ENCODE measurements at places on chromosomes 12 and 14. TPM values are rescaled to one million over a fixed set of nuclear protein-coding genes. Genes with fewer than 3 reads are reported as not detected.

Gene MUCL1
- not detected for total RNA-seq

DNA sequence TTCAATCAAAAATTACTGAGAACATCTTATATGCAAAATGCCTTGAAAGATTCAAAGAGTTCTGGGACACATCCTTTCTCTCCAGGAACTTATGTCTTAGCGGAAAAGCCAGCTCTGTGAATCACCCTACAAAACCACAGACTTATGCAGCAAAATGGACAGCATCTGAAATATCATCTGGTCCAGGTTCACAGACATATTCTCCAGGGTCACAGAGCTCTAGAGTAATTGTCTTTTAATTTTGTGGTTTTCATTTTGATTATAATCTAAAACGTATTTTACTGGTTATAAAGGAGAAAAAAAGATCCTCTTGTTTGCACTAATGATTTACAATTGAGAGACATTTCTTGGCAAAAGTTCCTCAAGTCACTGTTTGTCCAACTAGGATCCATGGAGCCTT is 246.2 kb downstream of the MSRB3 start:
- H3K36me3 ChIP-seq: no peaks in the 10 kb centered on the region
- no peaks in the 10 kb centered on the region for H3K4me1 ChIP-seq
- no peak overlapping the region for H3K27ac ChIP-seq
- no peak for DNase-seq
- no peak overlapping the region for H3K4me3 ChIP-seq

DNA sequence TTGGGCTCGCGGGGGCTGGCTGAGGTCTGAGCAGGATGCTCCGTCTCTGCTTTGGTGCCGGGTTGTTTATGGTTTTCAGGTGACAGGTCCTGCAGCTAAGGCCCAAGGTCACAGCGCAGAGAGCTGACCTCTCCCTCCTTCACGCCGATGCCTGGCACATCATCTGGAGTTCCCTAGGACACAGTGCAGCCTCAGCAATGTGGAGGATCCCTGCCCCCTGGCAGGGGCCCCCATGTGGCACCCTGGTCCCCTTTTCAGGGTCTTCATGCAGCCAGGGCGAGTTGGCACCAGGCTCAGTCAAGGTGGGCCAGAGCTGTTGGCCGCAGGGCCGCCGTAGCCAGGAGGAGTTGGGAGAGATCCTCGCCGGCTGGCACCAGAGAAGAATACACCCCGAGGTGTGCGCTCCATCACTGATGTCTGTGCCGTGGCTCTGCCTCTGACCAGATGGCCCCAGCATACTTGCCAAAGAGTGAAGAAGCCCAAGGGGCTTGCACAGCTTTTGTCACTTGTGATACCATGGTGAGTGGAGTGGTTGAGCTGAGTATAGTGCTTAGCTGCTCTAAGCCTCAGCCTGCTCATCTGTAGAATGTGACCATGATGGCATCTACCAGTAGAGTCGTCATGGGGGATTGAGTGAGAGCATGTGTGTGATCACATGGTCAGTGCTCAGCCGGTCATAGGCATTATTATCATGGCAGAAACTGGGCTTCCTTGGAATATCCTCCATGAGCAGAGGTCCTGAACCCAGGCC is 11.0 kb downstream of the TPCN1 start:
- H3K36me3 ChIP-seq: no peaks in the 10 kb centered on the region
- peak overlapping the region; percentile 22 for H3K27ac ChIP-seq
- no peak for DNase-seq
- no peak overlapping the region for H3K4me3 ChIP-seq
- no peaks in the 10 kb centered on the region for H3K27me3 ChIP-seq

Gene SLC7A7
- total RNA-seq: 99.9 TPM

Gene LACRT
- not detected for total RNA-seq

Gene PLCZ1
- not detected for total RNA-seq

- H3K27me3 ChIP-seq: no peaks in the 10 kb centered on the region
- no peak for DNase-seq
- H3K36me3 ChIP-seq: no peaks in the 10 kb centered on the region
- H3K4me3 ChIP-seq: no peak overlapping the region
Measured at GRCh38 chr14:67539116-67539515, 6.0 kb downstream of the PLEKHH1 start.

Gene CRIP1
- 26.2 TPM for total RNA-seq

GRCh38 chr14:99575043-99576023 is 28.7 kb downstream of the CCDC85C start:
- peaks cover 78% of the 10 kb centered on the region for H3K4me1 ChIP-seq
- no peak overlapping the region for H3K4me3 ChIP-seq
- no peaks in the 10 kb centered on the region for H3K27me3 ChIP-seq
- DNase-seq: peak; percentile 91

DNA sequence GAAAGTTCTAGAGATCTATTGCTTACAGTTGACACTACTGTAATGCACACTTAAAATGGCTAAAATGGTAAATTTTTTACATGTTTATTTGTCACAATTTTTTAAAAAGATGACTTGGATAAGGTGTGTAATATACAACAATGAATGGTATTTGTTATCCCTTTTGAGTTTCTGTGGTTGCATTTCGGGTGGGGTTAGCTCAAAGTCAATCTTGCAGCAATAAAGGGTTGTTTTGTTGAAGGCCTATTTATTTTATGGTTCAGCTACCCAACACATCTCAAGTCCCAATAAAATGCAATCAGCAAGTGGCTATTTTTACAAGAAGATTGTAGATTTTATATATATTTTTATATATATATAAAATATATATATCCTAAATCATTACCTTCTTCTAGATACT is 22.1 kb downstream of the SNRPF start:
- no peak overlapping the region for H3K4me3 ChIP-seq
- DNase-seq: no peak
- no peaks in the 10 kb centered on the region for H3K4me1 ChIP-seq
- H3K36me3 ChIP-seq: no peaks in the 10 kb centered on the region
- no peak overlapping the region for H3K27ac ChIP-seq

Gene CCDC197
- not detected for total RNA-seq

- no peaks in the 10 kb centered on the region for H3K4me1 ChIP-seq
- no peaks in the 10 kb centered on the region for H3K36me3 ChIP-seq
- no peak overlapping the region for H3K4me3 ChIP-seq
- H3K27ac ChIP-seq: no peak overlapping the region
Measured at GRCh38 chr12:3229577-3229976, 152.4 kb downstream of the TSPAN9 start.

DNA sequence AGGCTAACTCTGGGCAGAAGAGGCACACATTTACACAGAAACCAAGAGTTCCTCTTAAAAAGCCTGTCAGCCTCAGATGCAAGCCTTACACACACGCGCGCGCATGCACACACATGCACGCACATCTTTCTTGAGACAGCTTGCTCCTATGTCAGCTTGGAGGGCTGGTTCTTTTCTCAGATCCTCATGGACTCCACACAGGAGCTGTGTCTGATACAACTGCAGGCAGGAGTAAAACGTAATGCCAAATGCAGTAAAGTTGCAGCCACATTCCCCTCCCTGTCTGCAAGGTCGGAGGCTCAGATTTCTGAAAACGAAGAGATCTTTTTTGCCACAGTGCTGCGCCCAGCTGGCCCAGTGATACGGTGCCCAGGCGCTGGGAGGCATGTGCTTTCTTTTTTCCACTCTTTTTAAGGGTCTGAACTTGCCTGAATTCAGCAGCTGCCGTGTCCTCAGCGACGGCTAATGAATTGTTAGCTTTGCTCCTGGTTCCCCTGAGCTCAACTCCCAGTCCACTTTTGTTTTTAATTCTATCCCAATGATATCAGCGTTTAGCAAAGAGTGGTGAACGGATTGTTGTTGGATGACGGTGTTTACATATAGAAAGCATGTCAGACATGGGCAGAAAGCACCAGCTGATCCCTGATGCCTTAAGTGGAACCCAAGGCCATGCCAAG is 72.9 kb upstream of the FOXN3 start:
- no peaks in the 10 kb centered on the region for H3K36me3 ChIP-seq
- no peaks in the 10 kb centered on the region for H3K27me3 ChIP-seq
- no peak overlapping the region for H3K4me3 ChIP-seq
- no peak for DNase-seq
- no peak overlapping the region for H3K27ac ChIP-seq
- no peaks in the 10 kb centered on the region for H3K4me1 ChIP-seq

Gene AQP6
- total RNA-seq: 0.39 TPM
